ENCODE measurements at places on chromosomes 11 and 22.

GRCh38 chr22:46107753-46108563 lies 42.4 kb upstream of the PPARA start:
- DNase-seq: no peak

GRCh38 chr11:12213883-12214282 lies 103.5 kb downstream of the MICAL2 start:
- no peak for DNase-seq

GRCh38 chr22:22125028-22125578 lies 119.5 kb upstream of the VPREB1 start:
- no peak for DNase-seq

- no peak for DNase-seq
Observed at GRCh38 chr11:114216796-114217180, 79.4 kb upstream of the NNMT start.

- no peak for DNase-seq
Observed at GRCh38 chr11:88293931-88294330, 43.6 kb downstream of the CTSC start.

- DNase-seq: no peak
Observed at GRCh38 chr22:27800250-27801201, 1.0 kb downstream of the MN1 start.

GRCh38 chr22:50715776-50716175 lies 22.2 kb upstream of the ACR start:
- DNase-seq: no peak

- no peak for DNase-seq
Observed at GRCh38 chr11:20438637-20439036, 51.1 kb downstream of the PRMT3 start.

- no peak for DNase-seq
Observed at GRCh38 chr11:61049063-61049377, 53.3 kb upstream of the CD5 start.

DNA sequence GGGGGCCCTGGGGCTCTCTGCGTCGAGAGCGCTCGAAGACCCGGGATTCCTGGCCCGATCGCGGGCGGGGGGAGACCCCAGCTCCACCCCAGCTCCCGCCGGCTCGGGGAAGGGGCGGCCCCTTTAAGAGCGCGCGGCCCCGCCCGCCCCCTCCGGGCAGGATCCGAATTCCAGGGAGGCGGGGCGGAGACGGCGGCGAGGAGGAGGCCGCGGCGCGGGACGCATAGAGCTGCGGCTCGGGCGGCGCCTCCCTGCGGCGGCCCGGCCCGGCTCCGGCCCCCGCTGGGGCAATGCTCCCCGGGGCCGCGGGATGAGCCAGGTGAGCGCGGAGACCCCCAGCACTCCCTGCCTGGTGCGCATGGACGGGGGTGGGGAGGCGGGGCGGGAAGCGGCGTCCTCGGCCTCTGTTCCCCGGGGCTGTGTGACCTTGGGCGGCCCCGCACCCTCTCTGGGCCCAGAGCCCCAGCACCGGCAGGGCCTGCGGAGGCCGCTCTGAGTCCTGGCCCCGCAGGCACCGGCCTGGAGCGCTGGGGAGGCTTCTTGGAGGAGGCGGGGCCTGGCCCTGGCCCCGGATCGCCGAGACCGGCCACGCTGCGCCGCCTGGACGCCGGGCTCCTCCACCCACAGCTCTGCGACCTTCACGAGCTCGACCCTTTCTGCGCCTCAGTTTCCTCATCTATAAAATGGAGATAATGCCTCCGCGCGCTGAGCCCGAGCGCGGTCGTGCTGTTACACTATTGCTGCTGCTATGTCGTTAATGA lies 565 bp downstream of the GAS2L1 start:
- no peak for DNase-seq

GRCh38 chr11:79285756-79286155 lies 155.1 kb downstream of the TENM4 start:
- no peak for DNase-seq

GRCh38 chr11:76238551-76238950 lies 32.2 kb upstream of the WNT11 start:
- DNase-seq: no peak

DNA sequence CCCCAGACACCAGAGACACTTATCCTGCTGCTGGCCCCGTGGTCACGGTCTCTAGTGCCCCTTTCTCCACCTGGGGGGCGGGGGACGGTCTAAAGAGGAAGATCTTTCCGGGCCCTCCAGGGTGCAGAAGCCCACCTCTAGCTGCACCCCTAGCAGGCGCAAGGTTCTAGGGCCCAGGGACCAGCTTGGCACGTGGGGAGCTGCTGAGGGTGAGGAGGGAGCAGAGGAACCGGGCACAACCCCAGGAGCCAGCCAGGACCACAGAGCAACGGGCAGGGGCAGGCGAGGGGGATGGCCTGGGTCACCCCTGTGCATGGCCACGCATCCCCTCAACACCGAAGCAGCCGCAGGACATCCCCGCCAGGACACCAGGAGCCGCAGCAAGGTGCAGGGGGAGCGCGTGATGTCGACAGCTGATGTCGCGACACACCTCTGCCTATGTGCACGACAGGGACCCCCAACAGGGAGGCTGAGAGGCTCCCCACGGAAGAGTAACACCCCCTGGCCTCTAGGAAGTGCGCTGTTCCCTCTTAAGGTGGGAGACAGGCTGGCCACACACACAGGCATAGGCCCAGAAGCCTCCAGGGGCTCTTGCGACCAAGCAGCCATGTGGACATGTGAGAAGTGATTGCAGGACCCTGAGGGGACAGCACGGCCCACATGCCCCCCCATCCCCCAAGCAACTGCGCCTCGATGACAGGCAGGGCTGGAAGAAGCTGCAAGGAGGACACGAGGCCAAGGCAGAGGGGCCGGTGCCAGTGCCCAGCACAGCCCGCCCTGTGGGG lies 5.1 kb downstream of the LRFN4 start:
- no peak for DNase-seq

DNA sequence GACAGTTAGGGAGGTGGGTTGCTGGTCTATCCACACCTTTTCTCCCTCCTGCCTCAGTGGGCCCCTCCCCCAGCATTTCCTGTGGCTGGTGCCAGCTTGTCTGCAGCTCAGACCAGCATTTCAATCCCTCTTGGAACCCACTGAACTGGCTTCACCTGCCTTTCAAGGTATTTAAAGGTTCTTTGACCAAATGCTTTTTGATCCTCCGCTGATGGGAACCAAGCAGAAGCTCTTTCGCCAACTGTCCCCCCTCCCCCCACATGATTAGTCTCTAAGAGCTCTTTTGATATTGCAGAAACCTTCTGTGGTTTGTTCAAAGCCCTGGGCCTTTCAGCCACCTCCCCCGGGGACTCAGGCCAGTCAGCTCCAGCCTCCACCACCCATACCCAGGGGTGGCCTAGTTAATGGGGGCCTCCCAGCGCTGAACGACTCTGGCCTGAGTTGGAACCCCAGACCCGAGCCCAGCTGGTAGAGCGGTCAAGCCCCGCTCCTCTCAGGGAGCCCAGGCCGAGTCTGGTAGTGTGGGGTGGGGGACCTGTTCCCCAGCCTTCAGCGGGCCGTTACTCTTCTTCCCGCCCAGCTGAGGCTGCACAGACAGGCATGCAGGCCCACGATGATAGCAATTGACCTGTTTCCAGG lies 6.0 kb upstream of the SYT7 start:
- DNase-seq: no peak

DNA sequence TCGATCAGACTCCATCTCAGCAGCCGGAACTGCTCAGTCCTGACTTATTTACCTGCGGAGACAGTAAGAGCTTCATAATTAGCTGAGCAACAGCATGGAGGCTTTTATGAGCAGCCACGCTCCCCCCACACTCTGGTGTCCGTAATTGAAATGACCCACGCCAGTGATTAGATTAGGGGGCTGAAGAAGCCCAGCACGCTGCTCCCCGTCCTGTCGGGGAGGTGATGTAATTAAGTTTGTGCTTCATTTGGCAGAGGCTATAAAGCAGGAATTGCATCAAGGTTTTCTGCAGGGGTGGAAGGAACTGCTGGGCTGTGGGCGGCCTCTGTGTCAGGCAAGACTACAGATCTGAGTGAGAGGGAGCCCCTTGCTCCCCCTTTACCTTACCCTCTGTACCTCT lies 22.8 kb upstream of the HTR3A start:
- no peak for DNase-seq

- no peak for DNase-seq
Observed at GRCh38 chr11:61636676-61637075, 43.5 kb upstream of the DAGLA start.

DNA sequence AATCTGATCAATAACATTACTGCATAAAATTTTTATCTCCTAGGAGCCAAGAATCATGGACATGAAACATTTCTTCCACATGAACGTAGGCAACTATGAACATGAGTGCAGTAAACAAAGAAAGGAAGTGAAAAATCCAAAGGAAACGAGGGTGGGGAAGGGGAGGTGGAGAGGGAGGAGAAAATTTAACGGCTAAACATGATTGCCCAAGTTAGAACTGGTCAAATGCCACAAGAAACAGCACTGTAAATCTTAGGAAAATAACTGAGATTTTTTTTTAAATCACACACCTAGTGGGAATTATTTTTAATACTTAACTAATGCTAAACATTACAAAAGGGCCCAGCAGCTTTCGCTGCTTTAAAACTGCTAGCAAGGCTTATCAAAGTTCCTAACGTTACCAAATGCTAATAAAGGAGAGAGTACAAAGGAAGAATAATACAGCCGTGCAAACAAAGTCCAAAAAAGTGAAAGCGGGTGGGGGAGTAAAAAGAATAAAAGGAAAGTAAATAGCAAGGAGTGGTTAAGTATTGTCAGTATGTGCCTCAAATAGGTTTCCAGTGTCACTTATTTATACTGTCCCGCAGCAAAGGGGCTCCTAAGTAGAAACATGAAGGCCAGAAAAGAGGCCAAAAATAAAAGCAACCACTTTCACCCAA lies 13.7 kb downstream of the NARS2 start:
- no peak for DNase-seq

DNA sequence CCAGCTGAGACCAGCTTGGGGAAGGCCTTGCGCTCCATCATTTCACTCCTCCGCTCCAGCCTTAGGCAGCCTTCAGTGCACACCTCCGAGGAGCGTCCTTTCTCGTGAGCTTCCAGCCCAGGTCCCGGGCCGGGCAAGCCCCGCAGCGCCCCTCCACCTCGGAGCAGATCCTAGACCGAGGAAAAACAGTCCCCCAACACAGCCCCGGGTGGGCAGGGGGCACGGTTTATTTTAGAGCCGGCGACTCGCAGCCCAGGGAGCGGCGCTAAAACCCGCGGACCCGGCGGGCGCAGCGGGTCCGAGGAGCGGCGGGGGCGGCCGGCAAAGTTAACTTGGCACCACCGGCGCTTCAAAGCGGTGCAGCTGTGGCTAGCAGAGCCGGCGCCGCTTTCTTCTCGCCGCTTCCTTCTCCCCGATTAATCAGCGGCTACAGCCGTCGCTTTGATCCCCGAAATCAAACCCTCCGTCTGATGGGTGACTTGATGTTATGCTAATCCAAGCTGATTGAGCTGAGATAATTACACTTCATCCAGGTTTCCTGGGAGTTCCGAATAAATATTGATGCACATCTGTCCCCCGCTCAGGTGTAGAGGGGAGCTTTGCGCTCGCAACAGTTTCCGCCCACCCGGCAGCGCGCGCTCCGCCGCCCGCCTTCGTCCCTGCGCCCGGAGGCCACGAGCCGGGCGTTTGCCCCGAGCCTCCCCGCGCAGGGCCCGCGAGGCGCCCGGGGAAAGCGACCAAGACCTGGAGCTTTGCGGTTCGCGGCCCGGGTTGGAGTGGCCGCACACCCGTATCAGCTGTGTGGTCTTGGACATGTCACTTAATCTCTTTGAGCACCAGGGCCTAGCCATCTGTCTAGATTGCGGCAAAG lies 192.7 kb downstream of the BUD13 start:
- DNase-seq: no peak

DNA sequence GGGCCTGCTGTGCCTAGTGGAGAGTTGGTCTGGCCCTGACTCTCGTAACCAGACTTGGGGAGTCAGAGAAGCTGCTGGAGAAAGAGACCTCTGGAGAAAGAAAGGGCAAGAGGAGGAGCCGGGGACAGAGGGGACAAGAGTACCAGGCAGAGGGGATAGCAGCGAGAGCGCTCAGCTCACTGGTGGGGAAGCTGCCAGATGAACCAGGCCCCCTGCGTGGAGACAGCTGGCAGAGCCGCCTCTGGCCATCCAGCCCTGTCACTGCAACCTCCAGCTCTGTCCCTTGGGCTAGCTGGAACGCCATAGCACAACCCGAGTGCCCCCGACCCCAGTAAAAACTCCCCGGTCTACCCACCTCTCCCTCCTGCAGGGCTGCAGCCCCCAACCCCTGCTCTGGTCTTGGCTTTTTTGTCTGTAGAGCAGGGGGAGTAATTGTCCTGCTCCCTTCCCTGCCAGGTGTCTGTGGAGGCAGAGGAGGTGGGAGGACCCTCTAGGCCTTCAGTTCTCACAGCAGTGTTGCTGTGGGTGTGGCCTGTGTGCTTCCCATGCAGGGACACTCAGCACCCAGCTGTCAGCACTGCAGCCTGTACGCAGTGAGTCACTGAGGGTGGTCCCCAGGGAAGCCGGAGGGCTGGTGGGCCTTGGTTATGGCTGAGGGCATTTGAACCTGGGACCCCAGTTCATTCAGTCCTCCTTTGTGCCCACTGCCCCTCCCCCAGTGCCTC lies 4.8 kb upstream of the SUN2 start:
- DNase-seq: no peak

GRCh38 chr11:33920838-33921613 lies 29.1 kb upstream of the LMO2 start:
- no peak for DNase-seq

DNA sequence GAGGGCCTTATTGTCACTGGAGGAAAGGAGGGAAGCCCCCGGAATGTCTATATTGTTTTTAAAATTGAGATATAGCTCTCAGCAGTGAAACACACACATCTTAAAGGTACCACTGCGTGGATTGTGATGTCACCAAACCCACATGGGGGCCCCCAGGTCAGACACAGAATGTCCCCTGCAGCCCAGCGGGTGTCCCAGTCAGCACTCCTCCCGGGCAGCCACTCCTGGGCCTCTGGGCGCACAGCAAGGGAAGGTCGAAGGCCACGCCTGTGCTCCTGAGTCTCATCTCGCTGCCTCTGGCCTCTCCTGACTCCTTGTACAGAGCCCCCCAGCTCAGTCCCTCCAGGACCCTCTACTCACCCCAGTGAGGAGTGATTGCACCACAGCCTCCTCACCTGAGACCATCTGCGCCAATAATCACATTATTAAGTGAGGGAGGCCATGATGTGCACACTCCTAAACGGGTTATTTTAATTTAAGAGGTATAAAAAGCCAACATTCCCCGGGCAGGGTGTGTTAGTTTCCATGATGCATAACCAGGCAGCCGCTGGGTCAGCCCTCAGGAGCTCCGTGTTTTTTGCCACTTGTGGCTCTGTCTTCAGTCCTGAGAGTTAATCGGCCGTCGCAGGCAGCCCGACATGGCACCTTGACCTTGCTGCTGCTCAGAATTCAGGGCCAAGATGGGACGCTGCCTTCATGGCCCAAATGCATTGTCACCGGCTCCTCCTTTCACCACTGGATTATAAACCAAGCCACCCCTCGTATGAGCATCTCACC lies 1089.3 kb downstream of the BRD1 start:
- DNase-seq: no peak

DNA sequence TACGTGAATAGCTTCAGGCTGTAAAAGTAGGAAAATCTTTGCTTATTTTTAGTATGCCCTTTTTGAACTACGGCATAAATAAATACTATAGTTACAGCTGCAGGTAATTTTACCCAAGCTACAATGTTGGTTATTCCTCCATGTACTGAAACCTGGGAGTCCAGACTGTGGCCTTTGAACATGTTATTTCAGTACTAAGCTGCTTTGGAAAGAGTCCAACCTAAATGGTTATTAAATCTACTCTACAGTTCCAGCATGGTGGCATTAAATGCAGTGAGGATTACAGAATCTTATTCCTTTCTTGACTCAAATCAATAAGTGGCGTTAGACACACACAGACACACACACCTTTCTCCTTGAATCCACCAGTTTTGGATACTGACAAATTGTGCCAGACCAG lies 165.1 kb downstream of the MSANTD4 start:
- DNase-seq: peak; percentile 55
